ENCODE measurements at places on chromosomes 16 and 17.
A peak's percentile ranks its signal among the peaks of the same experiment; 100 is the strongest.

DNA sequence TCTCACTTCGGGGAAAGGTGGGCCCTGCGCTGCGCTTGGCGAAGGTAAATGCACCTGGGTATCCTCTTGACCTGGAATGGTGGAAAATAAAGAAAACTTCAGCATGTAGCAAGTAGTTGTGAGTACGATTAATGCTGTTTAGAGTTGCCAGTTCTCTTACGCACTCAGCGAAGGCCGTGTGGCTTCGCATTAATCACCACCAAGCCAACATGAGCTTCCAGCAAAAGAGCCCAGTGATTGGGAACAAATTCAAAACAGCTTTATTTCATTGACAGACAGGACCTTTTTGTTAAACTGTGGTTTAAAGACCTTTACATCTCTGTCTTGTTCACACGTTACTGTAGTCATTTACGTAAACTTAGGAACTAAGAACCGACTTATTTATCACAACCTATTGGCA, 531.4 kb downstream of the MAF start:
- no peak for DNase-seq

DNA sequence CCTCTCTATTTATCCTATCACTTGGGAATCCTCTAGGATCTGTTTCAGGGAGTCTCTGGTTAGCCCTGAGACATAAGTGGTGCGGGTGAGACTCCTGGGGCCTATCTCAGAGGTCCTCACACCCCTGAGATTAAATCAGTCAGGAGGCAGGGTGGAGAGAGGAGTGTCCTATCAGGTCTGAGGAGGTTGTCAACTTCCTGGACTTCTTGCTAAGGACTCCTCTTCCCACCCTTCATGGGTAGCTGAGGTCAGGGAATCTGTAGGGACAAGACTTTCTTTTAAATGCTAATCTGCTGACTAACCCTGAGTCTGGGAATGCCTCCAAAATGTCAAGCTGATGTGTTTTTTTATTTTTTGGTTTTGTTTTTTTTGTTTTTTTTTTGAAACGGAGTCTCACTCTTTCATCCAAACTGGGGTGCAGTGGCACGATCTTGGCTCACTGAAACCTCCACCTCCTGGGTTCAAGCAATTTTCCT, 6.6 kb upstream of the ARMC5 start:
- DNase-seq: no peak

GRCh38 chr16:87138316-87138715, 178.9 kb downstream of the C16orf95 start:
- no peak for DNase-seq

DNA sequence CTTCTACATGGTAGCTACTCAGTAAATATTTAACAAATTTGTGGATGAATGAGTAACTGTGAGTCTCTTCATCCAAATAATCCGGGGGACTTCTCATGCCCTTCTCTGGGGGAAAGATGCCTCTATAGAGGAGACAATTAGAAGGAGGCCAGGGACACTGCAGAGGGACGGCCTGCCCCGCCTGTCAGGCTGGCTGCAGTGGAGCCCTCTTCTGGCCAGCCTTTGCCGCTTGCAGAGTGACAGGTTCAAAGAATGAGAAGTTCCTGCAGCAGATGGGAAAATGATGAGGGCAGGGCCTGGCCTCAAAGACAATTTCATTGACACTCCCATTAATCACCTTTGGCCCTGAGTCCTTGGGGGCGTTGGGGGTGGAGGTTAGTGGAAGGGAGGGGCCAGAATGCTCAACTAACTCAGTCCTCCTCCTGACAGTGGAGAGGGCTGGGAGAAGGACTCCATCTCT, 339.0 kb downstream of the MAF start:
- no peak for DNase-seq

GRCh38 chr17:57999496-58000017, 7.5 kb downstream of the SRSF1 start:
- DNase-seq: peak; percentile 49

- no peak for DNase-seq
Observed at GRCh38 chr16:69396187-69397061, 10.6 kb upstream of the TERF2 start.

- DNase-seq: no peak
Observed at GRCh38 chr17:80959330-80960036, 32.2 kb upstream of the CHMP6 start.

DNA sequence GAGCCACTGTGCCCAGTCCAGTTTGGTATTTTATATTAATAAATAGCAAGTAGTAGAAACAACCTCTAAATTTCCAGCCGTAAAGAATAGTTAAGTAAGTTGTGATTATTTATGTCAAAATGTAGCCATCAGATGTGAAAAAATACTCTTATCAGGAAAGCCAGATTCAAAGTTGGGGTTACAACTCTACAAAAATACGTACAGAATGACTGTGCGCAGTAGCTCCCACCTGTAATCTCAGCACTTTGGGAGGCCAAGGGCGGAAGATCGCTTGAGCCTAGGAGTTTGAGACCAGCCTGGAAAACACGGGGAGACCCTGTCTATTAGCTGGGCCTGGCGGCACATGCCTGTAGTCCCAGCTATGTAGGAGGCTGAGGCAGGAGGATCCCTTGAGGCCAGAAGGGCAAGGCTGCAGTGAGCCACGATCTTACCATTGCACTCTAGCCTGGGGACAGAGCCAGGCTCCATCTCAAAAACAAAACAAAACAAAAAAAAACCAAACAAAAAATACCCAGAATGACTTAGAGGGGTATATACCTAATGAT, 1.7 kb downstream of the PDP2 start:
- no peak for DNase-seq

- no peak for DNase-seq
Observed at GRCh38 chr17:77185137-77185536, 44.4 kb downstream of the SEC14L1 start.

DNA sequence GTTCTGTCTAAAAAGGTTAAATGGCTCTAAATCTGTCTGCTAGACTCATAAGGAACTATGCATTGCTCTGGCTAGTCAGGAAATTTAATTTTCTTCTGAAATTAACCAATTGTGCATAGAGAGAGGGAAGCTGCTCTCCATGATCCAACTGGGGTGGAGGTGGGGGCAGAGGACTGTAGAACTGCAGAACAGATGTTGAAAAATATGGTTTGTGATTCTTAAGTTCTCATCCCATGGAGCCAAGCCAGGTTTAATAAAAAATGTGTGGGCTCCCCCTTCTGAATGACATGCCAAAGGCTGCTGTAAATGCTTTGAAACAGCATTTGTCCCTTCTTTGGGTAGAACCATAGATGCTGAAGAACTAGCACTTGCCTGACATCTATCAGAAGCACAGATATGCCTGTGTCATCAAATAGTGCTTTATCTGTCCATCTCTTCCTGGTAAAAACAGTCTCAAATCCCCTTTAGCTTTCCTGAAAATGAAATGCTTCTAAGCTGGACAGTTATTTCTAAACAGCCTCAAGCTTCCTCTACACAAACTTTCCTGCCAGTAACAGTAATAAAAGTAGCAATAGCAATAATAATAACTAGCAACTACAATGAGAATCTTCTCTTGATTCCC, 221.4 kb downstream of the CDH8 start:
- DNase-seq: no peak

GRCh38 chr17:76000016-76000754, 470 bp upstream of the CDK3 start:
- DNase-seq: no peak

DNA sequence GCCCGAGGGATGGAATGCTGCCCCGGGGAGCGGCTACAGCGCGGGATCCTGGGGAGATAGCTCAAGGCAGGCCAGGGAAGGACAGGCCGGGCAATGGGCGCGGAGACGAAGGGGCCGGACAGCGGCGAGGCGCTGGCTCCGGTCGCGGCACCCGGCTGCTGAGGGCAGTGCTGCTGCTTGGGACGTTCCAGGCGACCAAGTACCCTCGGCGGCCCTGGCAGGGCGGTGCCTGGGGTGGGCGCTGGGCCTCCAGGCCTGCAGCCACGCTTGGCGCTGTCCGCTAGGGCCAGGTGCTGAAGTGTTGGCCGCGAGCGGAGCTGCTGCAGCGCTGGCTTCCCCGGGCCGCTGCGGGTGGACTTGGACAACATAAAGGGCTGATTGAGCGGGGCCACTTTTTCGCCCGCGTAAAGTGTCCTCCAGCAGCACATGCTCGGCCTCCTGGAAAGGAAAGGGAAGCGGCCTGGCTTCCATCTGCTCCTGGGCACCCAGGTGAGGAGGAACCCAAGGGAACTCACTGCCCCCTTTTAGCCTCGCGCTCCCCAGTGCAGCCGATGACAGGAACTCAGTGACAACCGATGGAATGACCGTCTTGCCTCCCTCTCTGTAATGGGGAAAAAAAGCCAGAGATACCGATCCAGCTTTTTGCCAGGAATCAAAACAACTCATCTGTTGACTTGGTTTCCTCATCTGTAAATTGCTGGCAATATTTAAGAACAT, 23.7 kb downstream of the CLEC3A start:
- DNase-seq: no peak

GRCh38 chr16:24478401-24478800, 61.0 kb upstream of the RBBP6 start:
- DNase-seq: no peak

- DNase-seq: no peak
Observed at GRCh38 chr17:18218756-18219415, 6.5 kb upstream of the LLGL1 start.

GRCh38 chr17:77697480-77698400, 260.8 kb upstream of the TNRC6C start:
- DNase-seq: no peak

GRCh38 chr17:60540460-60540859, 14.4 kb upstream of the APPBP2 start:
- no peak for DNase-seq

DNA sequence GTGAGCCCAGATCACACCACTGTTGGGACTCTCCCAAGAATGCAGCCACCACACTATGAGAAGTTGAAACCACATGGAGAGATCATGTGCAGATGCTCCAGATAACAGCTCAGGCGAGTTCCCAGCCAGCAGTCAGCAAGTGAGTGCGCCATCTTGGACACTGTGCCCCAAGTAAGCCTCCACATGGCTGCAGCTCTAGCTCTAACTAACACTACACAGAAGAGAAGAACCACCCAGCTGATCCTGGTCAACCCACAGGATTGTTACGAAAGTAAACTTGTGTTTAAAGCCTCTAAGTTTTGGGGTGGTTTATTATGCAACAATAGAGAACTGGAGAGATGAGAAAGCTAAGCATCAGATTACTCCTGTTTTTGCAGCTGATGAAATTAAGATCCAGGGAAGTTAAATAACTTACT, 25.8 kb downstream of the SLC38A7 start:
- no peak for DNase-seq

DNA sequence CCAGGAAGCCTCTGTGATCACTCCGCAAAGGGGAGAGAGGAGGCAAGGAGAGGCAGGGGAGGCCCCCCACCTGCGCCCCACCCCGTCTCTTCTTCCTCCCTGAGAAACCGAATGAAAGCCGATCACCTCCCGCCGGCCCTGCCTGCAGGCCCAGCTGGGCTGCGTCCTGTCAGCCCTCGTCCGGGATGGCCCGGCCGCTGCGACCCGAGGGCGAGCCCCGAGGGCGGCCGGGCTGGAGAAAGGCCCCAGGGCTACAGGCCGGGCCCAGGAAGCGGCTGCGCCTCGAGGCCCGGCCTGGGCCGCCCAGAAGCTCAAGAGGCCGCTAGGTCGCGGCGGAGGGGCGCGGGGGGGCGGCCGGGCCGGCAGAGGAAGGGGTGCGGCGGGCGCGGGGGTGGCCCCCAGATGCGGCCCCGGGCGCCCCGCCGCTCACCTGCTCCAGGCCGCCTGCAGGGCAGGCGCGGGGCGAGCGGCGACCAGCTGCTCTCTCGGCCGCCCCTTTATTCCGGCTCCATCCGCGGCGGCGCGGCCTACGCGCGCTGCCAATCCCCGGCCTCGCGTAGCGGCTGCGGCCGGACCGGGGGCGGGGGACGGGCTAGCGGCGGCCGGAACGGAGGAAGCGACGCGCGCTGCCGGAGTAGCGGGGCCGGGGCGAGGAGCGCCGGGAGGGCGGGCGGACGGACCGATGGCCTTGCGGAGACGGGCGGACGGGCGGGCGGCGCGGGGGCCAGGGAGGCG, at the start of gene ZNF319:
Gene ZNF319, minus strand, starts transcription at position 702 of the 735 bp plus-strand sequence. CDS start 2,407 bp downstream, outside the sequence.
- DNase-seq: no peak

DNA sequence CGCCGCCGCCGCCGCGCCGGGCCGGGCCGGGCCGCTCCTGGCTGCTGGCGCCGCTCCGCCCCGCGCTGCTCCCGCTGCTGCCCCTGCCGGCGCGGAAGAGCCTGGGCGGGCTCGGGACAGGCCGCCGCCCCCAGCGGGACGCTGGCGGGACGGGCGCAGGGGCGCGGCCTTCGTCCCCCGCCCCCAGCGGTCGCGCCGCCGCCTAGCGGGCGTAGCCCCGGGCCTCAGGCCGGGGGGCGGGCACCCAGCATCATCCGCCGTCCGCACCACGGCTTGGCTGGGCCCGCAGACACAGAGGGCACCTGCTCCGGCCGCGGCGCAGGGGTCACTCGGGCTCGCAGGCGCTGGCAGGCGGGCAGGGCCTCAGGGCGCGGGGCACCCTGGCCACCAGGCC, at the start of gene AMFR:
Gene AMFR, minus strand, starts transcription at position 107 of the 394 bp plus-strand sequence. CDS start 218 bp downstream, outside the sequence.
- DNase-seq: no peak

DNA sequence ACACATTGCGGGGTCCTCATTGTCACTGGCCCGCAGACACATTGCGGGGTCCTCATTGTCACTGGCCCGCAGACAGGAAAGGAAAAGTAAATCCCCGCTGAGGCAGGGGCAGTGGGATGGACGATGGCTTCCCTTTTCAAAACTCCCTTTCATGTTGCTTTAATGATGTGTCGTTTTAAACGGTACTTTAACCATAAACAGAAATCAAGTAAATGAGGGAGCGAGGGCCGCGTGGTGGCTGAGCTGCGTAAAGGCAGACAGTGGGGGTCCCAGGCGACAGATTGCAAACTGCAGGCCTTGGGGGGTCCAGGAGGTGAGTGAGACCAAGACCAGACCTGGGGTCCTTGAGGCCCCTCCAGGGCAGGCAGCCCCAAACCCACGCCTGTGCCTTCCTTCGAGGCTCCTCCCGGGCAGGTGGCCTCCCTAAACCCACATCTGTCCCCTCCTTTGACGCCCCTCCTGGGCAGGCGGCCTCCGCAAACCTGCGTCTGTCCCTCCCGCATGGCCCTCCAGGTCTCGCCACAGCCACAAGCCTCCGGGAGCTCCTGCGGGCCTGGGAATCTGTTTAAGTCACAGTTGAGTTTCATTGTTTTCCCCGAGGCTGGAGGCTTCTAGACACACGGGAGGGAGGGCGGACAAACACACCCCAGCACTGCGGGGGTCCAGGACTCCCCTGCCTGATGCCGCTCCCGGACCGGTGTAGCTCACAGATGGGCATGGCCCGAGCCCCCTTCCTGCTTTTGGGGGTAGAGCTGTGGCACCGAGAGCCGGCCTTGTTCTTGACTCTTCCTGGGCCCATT, 7.3 kb downstream of the PIEZO1 start:
- no peak for DNase-seq

GRCh38 chr17:79950751-79951150, 84.9 kb downstream of the TBC1D16 start:
- no peak for DNase-seq

GRCh38 chr17:3603119-3603869, 5.9 kb downstream of the TRPV1 start:
- no peak for DNase-seq

DNA sequence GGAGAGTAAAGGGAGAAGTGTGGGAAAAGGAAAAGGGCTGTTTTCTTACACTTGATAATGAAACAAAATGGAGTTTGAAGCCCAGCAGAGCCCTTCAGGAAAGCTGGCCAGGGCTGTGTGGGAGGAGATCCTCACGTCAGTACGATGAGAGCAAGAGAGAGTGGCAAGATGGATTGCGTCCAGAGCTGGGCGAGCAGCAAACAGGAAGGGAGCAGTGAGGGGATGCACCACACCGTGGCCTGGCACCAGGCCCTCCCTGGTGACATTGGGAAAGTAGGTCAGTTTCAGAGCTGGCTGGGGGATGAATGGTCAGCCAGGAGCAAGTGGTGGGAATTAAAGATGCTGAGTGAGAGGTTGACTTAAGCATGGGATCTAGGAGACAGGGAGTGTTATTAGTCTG, 273.6 kb downstream of the GRIN2A start:
- DNase-seq: no peak

Measured in NCI-H187 treated with DMSO at 0.1 percent for 48 hours (cell line).